ENCODE measurements at places on chromosomes 2 and 18.

DNA sequence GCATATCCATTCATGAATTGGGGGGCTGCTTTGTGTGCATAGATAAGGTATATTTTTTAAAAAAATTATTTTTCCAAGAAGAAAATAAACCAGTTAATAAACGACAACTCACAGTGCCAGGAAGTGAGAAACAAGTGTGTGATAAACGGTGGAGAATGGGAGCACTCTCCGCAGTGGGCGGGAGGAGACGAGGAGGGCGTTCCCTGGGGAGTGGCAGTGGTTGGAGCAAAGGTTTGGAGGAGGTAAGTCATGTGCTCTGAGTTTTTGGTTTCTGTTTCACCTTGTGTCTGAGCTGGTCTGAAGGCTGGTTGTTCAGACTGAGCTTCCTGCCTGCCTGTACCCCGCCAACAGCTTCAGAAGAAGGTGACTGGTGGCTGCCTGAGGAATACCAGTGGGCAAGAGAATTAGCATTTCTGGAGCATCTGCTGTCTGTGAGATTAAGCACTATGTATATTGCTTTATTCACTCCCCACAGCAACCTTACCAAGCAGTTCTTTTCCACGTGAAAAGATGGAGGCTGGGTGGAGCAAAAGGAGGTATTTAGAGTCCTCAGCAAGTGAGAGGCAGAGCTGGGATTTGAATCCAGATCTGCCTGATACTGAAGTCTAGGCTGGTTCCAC, 27.0 kb upstream of the CASP8 start:
- H3K27me3 ChIP-seq: no peaks in the 10 kb centered on the region
- H3K4me1 ChIP-seq: peaks cover 50% of the 10 kb centered on the region
- H3K27ac ChIP-seq: peak overlapping the region; percentile 49
- H3K36me3 ChIP-seq: no peaks in the 10 kb centered on the region
- H3K4me3 ChIP-seq: peak overlapping the region; percentile 39

DNA sequence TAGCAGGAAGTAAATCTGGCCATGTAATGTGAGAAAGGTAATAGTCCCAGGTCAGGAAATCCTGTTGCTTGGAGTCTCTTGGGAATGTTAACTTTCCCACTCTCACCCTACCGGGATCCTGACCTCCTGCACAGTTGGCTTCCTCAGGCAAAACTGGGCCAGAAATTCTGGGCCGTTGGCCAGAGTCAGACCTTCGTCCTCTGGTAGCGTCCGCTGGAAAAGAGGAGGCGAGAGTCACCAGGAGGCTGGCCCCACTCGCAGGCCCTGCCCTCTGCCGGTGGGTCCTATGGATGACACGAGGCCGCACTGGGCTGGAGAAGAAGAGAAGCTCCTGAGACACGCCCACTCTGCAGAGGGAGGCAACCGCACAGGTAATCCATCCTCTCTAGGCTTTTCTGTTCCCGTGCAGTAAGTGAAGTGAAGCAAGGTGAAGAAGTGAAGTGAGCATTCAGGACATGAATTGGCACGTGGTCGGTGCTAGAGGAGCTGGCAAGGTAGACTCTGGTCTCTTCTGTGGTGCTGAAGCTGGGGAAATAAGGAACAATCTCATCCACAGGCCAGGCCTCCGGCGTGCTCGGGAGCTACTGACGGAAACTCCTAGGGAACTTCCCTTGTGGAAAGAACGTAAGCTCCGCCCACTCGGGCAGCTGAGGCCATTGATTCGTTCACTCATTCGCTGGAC, 182.7 kb upstream of the GLI2 start:
- H3K27ac ChIP-seq: no peak overlapping the region
- no peaks in the 10 kb centered on the region for H3K36me3 ChIP-seq
- no peak overlapping the region for H3K4me3 ChIP-seq
- no peaks in the 10 kb centered on the region for H3K27me3 ChIP-seq
- peak; percentile 90 for DNase-seq

DNA sequence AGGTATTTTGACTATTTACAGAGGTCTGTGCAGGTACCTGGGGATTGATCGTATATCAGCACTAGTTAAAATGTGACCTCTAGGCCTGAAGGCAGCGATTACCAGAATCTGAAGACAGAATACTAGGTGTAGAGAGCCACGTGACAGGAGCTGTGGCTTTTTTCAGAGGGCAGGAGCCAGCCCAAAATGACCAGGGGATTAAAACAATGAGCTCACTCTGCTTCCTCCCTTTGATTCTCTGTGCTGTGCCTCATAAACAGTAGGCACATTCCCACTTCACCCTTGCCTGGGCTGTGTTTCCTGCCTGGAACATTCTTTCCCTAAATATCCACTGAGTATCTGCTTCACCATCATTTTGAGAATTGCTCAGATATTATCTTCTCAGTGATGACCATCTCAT, 15.2 kb downstream of the ITGAV start:
- H3K36me3 ChIP-seq: peaks cover 16% of the 10 kb centered on the region
- peaks cover 13% of the 10 kb centered on the region for H3K4me1 ChIP-seq
- DNase-seq: no peak
- no peaks in the 10 kb centered on the region for H3K27me3 ChIP-seq

GRCh38 chr2:2699121-2699505, 368.0 kb upstream of the MYT1L start:
- H3K27me3 ChIP-seq: peaks cover 12% of the 10 kb centered on the region
- no peak for DNase-seq
- no peaks in the 10 kb centered on the region for H3K36me3 ChIP-seq
- no peaks in the 10 kb centered on the region for H3K4me1 ChIP-seq
- no peak overlapping the region for H3K27ac ChIP-seq

- H3K4me1 ChIP-seq: peaks cover 49% of the 10 kb centered on the region
- DNase-seq: no peak
- no peaks in the 10 kb centered on the region for H3K36me3 ChIP-seq
These were observed 1.3 kb upstream of the TRIB2 start for GRCh38 chr2:12715258-12716031.

- no peaks in the 10 kb centered on the region for H3K36me3 ChIP-seq
- H3K4me1 ChIP-seq: no peaks in the 10 kb centered on the region
- no peak overlapping the region for H3K4me3 ChIP-seq
These were observed 144.2 kb upstream of the OTOS start for GRCh38 chr2:240284503-240285259.

DNA sequence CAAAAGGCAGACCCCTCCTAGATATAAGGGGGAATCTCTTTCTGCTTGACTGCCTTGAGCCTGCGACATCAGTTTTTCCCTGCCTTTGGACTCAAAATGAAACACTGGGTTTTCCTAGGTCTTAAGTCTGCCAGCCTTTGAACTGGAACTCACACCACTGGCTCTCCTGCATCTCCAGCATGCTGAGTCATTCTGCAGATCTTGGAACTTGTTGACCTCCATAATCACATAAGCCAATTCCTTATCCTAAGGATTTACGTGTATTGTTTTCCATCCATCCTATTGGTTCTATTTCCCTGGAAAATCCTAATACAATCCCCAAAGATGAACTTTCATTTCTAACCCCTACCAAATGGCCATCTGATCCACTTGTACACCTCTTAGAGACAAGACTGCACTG, 88.0 kb downstream of the AFF3 start:
- no peak overlapping the region for H3K4me3 ChIP-seq
- no peak for DNase-seq
- no peaks in the 10 kb centered on the region for H3K4me1 ChIP-seq
- H3K36me3 ChIP-seq: no peaks in the 10 kb centered on the region

DNA sequence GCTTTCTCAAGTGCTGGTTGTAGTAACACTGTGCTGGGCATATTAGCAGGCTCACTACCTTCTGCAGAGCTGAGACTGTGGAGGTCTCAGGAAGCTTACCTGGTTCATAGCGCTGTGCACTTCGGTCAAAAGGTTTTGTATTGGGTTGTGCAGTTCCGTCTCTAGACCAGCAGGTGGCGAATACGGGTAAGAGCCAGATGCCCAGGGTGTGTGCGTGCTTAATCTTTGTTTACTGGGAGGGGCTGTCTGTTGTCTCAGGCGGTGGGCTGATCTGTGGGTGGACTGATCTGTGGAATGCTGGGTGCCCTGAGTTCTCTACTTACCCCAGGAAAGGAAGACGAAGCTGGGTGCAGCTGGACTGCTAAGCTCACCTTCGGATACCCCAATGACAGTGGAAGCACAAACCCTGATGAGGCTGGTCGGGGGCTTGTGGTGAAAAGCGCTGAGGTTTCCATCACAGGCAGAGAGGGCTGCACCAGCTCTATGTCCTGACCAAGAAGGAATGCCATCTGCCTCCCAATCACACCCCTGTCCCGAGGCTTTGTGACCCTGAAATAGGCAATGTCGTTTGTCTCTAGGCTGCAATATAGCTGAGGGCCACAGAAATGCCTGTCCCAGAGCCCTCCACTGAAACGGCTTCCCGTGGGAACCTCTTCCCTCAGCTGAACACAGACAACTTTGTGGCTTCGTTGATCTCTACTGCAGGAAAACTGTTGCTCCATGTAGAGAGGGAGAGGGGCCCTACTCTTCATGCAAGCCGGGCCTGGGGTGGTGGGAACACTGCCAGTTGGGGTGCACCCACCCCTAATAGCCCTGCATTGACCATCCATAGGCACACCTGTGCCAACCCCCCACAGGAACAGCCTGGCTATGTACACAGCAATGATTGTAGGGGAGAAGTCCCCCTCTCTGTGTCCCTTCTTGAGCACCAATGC, 45.9 kb upstream of the FAM117B start:
- no peak overlapping the region for H3K27ac ChIP-seq
- H3K27me3 ChIP-seq: no peaks in the 10 kb centered on the region
- DNase-seq: peak; percentile 72
- H3K4me1 ChIP-seq: peaks cover 10% of the 10 kb centered on the region
- no peaks in the 10 kb centered on the region for H3K36me3 ChIP-seq

DNA sequence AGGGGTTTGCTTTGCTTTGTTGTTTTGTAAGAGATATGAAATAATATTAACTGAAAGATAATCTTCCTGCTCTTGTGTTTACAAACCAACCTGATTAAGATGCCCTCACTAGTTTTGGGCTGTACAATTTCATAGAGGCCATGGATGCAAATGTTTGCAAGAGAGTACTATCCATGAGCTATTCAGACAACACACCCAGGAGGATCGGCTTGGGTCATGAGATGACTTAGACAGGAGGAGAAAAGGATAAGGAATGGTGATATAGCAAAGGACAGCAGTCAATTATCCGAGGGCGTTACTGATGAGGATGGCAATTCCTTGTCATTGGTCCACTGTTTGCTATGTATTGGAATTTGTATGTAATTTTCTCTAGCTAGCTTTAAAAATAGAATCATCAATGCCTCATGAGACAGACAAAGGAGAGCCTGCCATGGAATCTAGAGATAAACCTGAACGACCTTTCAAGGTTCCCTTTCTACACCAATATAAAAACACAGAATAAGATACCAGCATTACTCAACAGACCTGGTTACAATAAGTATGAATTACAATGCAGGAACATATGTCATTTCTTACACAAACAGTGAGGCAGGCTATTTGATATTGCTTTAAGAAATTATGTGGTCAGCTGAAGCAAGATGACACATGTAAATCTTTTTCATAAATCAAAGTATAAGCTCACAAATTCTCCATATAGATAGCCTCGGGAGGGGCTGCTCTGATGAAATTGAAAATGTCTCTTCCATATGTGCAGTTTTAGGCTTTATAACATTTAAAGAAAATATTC, 54.4 kb upstream of the SOS1 start:
- H3K27ac ChIP-seq: no peak overlapping the region
- no peak for DNase-seq
- no peaks in the 10 kb centered on the region for H3K27me3 ChIP-seq
- H3K36me3 ChIP-seq: no peaks in the 10 kb centered on the region
- no peak overlapping the region for H3K4me3 ChIP-seq

DNA sequence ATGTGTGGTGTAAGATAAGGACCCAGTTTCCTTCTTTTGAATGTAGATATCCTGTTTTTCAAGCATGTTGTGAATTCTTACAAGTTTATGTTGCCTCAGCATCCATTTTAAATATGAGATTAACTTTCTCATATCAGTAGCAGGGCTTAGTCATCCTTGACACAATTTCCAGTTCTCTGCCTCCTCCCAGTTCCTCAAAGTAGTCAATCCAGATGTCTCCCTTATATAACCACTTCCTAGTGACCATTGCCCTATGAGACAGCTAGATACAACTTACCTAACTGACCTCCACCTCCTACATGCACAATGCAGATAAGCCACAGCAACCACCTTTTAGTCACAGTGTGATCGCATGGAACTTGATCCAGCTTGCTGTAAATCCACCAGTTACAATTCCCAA, 269.2 kb upstream of the ZNF521 start:
- no peak overlapping the region for H3K4me3 ChIP-seq
- H3K27me3 ChIP-seq: no peaks in the 10 kb centered on the region
- no peak for DNase-seq
- no peaks in the 10 kb centered on the region for H3K4me1 ChIP-seq
- H3K27ac ChIP-seq: no peak overlapping the region

Measured in suprapubic skin (tissue), 4 donors.